Fibroblast of skin of left biceps (primary cell): ENCODE measurements at places on chromosomes 7 and 10.

DNA sequence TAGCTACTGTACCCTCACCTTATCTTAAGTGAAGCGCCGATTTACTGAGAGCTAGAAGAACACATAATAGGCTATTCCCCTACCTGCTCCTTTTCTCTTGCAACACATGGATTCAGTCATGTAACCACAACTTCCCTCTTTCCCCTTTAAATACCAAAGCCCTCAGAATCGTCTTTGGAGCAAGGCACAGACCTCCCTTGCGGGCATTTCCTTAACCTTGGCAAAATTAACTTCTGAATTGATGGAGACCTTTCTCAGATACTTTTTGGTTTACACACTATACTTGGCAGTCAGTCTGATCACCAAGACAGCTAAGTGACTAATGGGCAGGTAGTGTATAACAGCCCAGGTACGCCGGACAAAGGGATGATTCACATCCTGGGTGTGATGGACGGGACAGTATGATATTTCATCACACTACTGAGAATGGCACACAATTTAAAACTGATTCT, 72.7 kb upstream of the SEC61G start:
- DNase-seq = no peak

GRCh38 chr10:49598986-49599385, 11.1 kb upstream of the SLC18A3 start:
- no peak for DNase-seq

GRCh38 chr7:690478-691360, 35.8 kb upstream of the DNAAF5 start:
- DNase-seq = no peak

DNA sequence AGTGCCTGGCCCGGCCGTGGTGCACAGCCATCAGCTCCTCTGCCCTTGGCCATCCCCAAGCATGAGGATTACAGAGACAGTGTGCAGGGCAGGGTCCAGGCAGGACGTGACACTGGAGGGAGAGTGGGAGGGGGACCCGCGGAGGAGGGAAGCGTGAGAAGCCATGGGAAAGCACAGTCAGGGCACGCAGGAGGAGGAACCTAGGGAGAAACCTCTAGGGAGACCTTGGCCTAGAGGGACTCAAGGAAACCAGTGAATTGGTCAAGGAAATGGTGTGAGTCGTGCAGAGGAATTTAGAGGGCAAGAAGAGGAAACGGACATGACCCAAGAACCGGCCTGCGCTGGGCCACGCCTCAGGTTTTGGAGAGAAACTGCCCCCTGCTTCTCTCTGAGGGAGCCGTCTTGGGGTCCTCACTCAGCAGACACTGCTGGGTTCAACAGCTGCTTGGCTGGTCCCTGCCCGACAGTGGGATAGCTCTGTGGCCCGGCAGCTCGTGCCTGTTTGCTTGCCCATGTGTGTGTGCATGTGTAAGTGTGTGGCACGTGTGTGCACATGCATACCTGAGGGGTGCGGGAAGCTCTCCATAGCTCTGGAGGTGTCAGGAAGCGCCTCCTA, 3.2 kb downstream of the OPN4 start:
- DNase-seq = no peak

- no peak for DNase-seq
Observed at GRCh38 chr7:152085131-152085530, 59.7 kb downstream of the GALNT11 start.

- DNase-seq = no peak
Observed at GRCh38 chr10:101131962-101132635, 999 bp downstream of the TLX1 start.

GRCh38 chr10:34002896-34003295, 668.4 kb upstream of the NRP1 start:
- DNase-seq = no peak

GRCh38 chr10:116768786-116769185, 26.4 kb upstream of the HSPA12A start:
- no peak for DNase-seq

GRCh38 chr7:135023622-135024021, 37.3 kb downstream of the AGBL3 start:
- DNase-seq = no peak

DNA sequence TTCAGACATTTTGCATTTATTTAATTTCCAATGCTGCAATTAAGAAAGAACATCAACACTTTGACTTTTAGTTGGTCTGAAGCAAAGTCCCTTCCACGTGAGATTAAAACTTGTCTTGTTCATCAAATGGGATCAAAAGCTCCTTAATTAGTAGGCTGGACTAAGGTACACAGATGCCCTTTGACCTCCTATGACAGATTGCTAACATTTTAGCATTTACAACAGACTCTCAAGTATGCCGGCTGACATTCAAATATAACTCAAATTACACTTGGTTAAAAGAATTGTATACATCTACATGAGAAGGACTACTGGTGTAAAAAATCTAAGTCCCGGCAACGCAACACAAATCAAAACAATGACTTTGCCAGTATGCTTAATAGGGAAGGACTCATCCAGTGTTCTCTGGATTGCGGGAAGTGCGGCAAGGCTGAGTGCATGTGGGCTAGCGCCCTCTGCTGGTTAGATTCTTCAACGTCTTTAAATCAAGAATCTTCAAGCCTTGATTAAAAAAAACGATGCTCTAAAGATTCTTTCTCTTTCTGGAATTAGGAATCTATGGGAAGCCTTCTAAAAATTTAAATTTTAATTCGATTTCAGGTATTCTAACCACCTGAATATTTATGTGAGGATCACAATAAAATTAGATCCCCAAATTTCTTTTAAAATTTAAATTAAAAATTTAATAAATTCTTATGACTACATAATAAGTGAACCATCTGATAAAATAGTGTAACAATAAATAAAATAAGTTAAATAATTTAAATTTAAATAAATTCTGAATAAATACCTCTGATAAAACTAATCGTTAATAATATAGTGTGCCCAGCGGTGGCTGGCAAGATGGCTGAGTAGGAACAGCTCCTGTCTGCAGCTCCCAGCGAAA, 444.7 kb downstream of the DGKB start:
- peak; percentile 34 for DNase-seq

DNA sequence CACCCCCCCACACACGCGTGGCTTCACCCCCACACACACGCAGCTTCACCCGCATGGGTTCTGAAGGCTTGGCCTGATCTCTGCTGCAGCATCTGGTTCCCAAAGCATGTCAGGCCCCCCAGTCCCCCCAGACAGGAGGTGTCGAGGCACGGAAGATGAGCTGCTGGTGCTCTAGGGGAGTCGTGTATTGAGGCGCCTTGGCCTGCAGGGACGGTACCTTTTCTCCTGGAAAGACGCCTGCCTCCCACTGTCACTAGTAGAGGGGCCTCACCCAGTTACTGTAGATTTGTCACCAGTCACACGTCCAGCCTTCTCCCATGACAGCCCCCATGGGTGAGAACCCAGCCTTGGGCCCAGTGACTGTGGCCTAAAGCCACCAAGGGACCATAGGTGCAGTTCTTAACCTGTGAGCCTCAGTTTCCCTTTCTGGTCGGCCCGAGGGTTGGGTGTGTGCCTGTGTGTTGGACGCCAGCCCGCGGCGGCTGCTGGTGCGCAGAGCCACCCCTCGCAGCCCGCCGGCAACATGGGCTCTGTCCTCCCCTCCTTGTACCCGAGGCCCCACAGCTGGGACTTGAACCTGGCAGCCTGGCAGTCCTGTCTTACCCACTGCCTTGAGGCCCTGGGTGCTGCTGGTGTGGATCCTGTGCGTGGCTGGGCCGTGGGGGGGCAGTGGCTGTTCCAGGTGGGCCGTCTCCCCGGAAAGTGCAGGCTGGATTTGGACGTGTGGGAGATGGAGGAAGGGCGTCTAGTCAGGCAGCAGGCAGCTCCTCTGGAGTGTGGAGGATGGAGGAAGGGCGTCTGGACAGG, 81.7 kb downstream of the NKX6-2 start:
- DNase-seq = no peak

DNA sequence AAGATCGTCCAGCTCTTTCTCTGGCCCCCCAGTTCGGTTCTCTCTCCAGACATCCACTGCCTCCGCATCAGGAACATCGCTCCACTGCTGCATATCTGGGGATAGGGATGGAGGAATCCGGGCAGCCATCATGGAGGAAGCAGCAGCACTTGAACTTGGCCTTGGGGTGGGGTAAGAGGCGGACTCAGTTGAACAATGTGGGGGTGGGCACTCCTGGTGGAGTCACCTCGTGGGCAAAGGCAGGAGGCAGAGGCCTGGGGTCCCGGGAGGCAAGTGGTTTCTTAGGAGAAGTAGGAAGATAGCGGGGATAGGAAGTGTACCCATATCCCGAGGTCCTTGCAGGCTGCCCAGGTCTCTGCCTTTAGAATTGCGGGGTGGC, 98.3 kb downstream of the CHST15 start:
- DNase-seq = no peak

- no peak for DNase-seq
Observed at GRCh38 chr10:78579995-78580394, 488.8 kb upstream of the ZMIZ1 start.

- DNase-seq = no peak
Observed at GRCh38 chr7:34036051-34036920, 130.9 kb downstream of the BMPER start.

- DNase-seq = no peak
Observed at GRCh38 chr7:128906001-128906765, 4.3 kb downstream of the KCP start.

DNA sequence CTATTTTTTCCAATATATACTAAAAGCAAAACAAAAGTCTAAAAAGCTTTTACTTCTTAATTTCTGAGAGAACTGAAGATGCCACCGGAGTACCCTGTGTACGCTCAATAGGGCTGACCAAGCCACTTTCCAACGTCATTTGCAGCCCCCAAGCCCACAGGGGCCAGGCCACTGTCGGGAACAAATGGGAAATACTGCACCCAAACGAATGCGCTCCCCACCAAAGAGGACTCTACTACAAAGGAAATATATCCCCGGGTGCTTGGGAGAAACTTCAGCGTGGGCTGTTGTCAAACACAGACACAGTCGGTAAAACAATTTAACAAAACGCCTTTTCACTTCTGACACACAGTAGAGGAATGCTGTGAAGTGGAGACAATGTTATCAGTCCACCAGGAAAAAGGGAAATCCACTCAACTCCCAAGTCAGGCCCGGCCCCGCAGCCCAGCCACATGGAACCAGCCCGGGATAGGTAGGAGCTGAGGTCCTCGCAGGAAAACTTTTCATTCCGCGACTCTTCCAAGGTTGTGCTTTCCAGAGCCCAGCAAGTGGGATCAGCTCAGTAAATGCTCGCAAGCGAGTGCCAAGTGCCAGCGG, 1.4 kb downstream of the PARD3 start:
- no peak for DNase-seq

DNA sequence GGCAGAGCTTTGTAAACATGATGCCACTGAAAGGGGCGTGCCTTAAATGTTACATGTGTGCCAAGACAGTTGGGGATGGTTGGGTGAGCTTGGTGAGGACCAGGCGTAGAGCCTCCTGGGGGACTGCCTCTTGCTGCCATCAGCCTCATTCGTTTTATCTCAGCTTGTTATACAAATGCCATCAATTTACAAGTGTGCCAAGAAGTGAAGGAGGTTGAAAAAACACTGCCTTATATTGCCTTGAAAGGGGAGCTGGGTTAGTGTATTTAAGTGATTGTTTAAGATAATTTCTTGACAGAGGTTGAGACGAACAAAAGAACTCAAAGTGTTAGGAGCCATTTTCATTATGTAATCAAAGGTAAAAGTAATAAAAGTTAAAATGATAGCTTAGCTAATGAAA, 354.7 kb downstream of the PHTF2 start:
- DNase-seq = no peak

GRCh38 chr7:16982640-16983350, 101.0 kb upstream of the AGR3 start:
- DNase-seq = peak; percentile 12

- DNase-seq = no peak
Observed at GRCh38 chr10:58305821-58306220, 29.0 kb upstream of the UBE2D1 start.

- no peak for DNase-seq
Observed at GRCh38 chr7:107959527-107959898, 43.4 kb downstream of the LAMB1 start.

GRCh38 chr10:17586821-17587234, 30.3 kb downstream of the HACD1 start:
- no peak for DNase-seq

- no peak for DNase-seq
Observed at GRCh38 chr10:90947030-90947960, 26.4 kb upstream of the ANKRD1 start.

DNA sequence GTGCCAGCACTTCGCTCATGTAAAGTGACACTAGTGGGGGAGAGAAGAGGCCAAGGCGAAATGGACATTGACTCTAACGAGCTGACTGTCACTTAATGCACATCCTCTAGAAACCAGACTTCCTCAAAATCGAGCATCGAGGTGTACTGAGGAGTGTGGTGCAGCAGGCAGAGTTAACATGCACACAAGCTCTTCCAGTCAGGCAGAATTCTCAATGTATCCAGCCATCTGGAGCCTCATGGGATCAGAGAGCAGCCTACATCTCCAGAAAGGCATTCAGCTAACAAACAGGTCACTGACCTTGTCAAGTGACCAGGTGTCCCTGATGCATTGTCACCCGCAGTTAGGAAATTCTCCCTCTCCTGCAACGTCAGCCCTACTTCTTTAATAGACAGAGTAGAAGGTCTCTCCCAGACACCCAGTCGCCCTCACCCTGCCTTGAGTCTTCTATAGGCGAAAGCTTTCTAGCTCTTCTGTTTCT, 259.8 kb upstream of the AOAH start:
- DNase-seq = no peak

GRCh38 chr10:8051851-8052257, 2.6 kb upstream of the GATA3 start:
- DNase-seq = no peak

- no peak for DNase-seq
Observed at GRCh38 chr10:33897291-33897752, 562.9 kb upstream of the NRP1 start.

DNA sequence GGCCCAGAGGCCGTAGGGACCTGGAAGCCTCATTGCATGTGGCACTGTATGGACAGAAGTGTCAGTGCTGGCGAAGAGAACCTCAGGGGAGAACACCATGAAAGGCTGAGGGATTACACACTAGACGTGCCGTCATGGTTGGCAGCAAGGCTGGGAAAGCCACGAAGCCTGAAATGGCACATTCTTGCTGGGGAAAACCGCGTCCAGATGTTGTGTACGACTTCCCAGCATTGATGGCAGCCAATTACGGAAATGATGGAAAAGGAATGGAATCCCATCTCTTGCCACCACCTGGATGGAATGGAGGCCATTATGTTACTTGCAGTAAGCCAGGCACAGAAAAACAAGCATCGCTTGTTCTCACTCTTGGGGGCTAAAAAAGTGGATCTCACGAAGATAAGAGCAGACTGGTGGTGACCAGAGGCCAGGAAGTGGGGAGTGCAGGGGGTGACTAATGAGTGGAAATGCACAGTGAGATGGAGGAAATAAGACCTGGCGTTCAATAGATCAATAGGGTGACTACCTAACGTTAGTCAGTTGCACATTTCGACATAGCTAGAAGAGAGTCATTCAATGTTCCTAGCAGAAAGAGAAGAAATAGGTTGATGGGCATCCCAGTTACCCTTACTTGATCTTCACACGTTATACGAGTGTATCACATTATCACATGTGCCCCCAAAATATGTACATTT, 14.6 kb upstream of the PWWP2B start:
- DNase-seq = peak; percentile 74

GRCh38 chr10:78366663-78367411, 333.2 kb downstream of the RPS24 start:
- DNase-seq = no peak

GRCh38 chr10:83656924-83657323, 482.4 kb upstream of the GHITM start:
- no peak for DNase-seq

- DNase-seq = peak; percentile 57
Observed at GRCh38 chr10:69974551-69975155, 78.0 kb upstream of the MACROH2A2 start.
